DMS79 treated with DMSO at 0.1 percent for 48 hours (cell line): ENCODE measurements at places on chromosomes 2 and 18.

- DNase-seq: no peak
These were observed 547.1 kb upstream of the LINC00305 start for GRCh38 chr18:64695851-64696553.

DNA sequence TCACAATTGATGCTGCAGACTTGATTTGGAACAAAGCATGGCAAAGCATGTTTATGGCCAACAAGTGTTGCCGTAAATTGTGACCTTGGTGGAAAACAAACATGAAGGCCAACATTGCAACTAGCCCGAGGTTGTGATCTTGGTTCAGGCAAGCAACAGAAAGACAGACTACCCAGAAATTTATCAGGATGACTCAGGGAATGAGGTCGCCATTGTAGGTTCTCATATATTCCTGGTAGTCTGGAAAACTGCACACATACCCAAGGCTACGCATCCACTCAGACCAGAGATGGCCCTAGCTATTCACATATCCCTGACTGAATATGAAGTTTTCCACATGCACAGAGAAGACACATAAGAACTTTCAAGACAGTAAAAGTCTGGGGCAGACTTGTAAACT is 30.1 kb downstream of the CYP1B1 start:
- no peak for DNase-seq

DNA sequence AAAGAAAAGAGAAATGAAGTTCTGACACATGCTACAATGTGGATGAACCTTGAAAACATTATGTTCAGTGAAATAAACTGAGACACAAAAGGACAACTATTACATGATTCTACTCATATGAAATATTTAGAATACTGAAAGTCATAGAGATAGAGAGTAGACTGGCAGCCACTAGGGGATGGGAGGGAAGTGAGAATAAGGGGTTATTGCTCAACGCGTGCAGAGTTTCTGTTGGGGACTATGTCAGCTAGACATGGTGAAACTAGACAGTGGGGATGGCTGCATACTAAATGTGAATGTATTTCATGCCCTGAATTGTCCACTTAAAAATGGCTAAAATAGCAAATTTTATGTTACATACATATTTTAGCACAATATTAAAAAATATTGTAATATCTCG is 108.7 kb upstream of the ATL2 start:
- no peak for DNase-seq

GRCh38 chr2:57907411-57907810 is 139.2 kb upstream of the VRK2 start:
- no peak for DNase-seq

GRCh38 chr2:148244593-148245292 is 223.9 kb downstream of the MBD5 start:
- DNase-seq: no peak

DNA sequence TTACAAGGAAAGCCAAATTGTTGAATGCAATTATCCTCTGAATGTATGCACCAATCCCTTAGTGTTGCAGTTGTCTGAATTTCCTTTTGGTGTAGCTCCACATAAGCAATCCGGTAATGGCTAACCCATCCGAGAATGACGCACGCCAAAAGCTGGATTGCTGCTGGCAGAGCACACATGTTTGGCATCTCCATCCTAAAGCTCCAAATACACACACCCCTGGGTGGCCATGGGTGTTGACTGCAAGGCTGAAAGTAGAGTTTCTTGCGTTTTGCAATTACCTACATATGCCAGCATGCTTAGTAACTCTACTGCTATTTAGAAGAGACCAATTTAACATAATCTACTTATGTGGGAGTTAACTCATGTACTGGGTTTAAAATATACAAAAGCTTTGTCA is 53.1 kb downstream of the KCTD1 start:
- no peak for DNase-seq

- no peak for DNase-seq
These were observed 770 bp downstream of the UPP2 start for GRCh38 chr2:158102446-158102845.

- DNase-seq: no peak
These were observed 550 bp downstream of the RAB1A start for GRCh38 chr2:65129286-65129825.

- DNase-seq: no peak
These were observed 37.5 kb downstream of the FMNL2 start for GRCh38 chr2:152372438-152372984.

- DNase-seq: no peak
These were observed 30.9 kb upstream of the RNF149 start for GRCh38 chr2:101339266-101339880.

- no peak for DNase-seq
These were observed 159.4 kb downstream of the DIS3L2 start for GRCh38 chr2:232120911-232121310.

GRCh38 chr2:1817256-1818051 is 73.1 kb upstream of the PXDN start:
- no peak for DNase-seq

DNA sequence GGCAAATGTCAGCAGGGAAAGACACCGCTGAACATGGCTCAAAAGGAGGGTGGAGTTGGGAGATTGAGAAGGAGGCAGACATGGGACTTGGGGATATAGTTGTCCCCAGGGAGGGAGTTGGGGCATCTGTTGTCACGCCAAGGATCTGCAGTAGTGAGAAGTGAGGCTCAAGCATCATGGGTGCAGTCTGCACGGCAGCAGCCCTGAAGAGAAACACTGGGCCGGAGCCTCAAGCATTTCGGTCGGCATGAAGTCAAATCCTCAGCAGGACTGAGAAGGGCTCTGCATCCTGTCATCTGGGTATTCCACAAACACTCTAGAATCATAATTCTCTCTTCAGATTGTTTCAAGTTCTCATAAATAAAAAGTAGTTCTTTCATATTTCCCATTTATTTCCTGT is 132.7 kb upstream of the DAPL1 start:
- DNase-seq: no peak

GRCh38 chr2:160203007-160203406 is 2.9 kb upstream of the ITGB6 start:
- no peak for DNase-seq

- no peak for DNase-seq
These were observed 12.2 kb downstream of the ARPC2 start for GRCh38 chr2:218229239-218229638.

DNA sequence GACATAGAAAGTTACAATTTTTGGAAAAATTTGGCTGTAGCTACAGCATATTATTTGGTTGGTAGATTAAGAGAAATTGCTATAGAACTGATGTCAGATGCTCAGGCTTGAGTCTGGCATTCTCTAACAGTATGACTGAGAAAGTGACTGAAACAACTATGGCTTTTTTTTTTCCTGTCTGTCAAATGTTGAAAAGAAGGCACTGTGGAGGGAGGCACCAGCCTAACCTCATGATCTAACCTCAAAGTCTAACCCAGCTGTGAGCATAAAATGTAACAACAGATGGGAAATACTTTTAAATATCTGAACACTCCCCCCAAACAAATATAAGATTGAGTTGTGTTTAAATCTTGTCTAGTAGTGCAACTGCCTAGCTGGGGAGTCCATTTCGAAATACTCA is 629.1 kb downstream of the LRP1B start:
- DNase-seq: no peak

- DNase-seq: no peak
These were observed 338.3 kb downstream of the CYRIA start for GRCh38 chr2:16327326-16327725.

- no peak for DNase-seq
These were observed 285.5 kb downstream of the MREG start for GRCh38 chr2:215727507-215728503.
